ENCODE measurements at places on chromosomes 13 and 19.
A peak's percentile ranks its signal among the peaks of the same experiment; 100 is the strongest.

GRCh38 chr13:113123226-113124201 is 915 bp downstream of the F10 start:
- no peak for DNase-seq

GRCh38 chr19:55099557-55100506 is 17.6 kb downstream of the PPP1R12C start:
- no peak for DNase-seq

- DNase-seq: no peak
Observed at GRCh38 chr19:17244618-17245534, 843 bp downstream of the NR2F6 start.

- DNase-seq: no peak
Observed at GRCh38 chr13:64272681-64273080, 2857.0 kb upstream of the PCDH20 start.

GRCh38 chr13:71087432-71087831 is 779.6 kb downstream of the DACH1 start:
- DNase-seq: no peak

DNA sequence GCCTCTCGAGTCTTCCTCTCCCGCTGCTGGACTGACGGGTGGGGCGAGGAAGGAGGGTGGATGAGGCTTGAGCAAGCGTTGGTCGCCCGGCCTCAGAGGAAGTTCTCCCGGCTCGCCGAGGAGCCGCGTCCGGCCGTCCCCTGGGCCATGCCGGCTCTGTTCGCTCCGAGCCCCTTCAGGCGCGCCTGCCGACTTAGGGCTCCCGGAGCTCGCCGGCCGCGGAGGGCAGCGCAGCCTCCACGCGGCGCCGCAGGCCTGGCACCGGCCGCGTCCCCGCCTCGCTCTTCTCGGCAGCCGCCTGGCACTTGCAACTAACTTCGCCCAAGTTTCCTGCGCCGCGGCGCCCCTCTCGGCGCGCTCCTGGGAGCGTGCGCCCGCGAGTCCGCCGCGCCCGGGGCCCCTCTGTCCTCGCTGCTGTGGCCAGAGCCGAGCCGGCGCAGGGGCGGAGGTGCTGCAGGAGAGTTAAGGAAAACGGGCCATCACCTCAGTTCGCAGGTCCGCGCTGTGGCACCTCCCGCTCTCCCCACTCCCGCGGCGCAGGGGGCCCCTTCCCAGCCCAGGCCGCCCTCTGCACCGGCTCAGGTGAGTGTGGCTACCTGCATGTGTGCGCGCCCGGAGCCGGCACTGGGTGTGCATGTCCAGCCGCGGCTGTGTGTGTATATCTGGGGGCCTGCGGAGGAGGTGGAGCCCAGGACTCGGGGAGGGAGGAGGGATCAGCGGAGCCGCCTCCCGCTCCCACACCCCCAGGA is 641 bp upstream of the SOX21 start:
- peak; percentile 47 for DNase-seq

DNA sequence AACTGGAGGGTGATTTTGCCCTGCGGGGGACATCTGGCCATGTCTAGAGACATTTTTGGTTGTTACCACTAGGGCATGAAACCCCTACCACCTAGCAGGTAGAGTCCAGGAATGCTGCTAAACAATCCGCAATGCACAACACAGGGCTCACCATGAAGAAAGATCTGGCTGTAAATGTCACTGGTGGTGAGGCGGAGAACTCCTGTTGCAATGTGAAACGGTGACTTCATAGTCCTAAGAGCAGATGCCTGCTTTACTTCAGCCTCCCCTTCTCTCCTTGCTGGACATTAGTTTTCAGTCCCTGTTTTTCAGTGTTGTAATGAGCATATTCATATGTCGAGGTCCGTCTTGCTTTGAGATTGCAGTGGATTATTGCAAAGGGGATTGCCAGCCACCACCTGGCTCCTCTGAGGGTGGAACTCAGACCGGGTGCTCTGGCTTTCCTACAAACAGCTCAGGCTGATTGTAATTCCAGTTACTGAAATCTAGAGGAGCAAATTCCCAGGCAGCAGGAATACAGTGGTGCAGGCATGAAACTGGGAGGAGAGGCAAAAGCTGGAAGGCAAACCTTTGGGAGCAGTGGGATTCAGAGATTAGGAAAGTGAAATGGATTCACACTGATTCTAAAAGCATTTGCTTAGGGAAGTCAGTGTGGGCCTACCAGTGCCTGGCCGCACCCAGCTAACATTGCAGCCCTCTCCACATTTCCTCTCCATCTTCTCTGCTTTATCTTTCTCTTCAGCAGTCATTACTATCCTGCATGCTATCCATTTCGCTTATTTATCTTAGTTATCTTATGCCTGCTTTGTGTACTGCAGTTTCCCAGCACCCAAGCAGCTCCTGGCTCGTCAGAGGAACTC is 76.1 kb upstream of the PCDH8 start:
- DNase-seq: no peak

DNA sequence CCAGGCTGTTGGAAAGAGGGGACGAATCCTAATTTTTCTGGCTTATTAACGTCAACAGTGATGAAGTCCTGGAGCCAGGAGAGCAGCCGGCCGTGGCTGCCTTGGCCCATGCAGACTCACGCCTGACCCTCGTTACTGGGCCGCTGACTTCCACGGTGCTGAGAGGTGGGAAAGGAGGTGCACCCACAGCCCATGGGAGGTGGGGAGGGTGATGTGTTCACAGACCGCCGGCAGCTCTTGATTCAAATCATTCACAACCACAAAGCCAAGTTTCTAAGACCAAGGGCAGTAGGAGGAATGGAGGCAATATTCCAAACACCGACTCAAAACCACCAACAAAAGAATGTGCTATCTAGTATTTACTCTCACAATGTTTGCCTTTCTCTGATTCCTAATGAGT is 24.3 kb downstream of the COL4A2 start:
- no peak for DNase-seq

GRCh38 chr13:100542826-100543156 is 45.8 kb downstream of the GGACT start:
- DNase-seq: no peak

- no peak for DNase-seq
Observed at GRCh38 chr13:98802559-98802958, 50.1 kb upstream of the SLC15A1 start.

DNA sequence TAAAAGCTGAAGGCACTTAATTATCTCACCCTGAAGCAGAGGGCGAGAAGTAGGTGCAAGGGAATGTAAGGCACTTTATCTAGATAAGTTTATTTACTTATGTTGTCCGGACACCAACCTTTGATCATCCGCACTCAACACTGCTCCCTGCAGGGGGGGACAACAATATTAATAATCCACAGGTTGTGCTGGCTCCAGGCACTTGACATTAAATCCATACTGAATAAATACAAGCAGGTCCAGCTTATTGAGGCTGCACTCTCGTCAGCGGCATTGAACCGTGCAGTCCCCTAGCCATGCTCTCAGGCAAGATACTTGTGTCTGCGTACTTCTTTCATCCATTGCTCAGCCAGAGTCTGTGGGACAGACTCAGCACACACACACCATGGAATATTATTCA is 374.5 kb upstream of the NBEA start:
- no peak for DNase-seq

DNA sequence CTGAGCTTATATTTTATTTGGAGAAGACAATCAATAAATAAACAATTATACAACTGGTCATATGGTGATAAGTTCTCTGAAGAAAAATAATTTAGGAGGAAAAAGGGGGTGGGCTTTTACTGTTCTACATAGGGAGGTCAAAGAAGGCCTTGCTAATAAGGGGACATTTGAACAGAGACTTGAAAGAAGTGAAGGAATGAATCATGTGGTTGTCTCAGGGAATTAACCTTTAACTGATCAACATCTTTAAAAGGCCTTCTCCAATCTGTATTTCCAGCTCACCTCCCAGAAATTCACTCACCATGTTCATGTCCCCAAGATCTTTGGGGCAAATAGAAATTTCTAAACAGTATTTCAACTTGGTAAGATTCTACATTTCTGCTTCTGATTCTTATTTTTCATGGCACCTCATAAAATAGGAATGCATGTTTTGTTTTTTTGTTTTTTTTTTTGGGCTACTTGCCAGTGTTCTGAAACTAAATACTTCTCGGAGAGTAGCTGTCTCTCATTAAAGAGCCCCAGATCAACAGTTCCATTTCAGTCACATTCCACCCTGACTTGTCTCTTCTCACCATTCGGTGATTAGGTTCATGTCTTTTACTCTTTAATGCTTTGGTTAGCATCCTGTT is 19.2 kb upstream of the LPAR6 start:
- no peak for DNase-seq

GRCh38 chr19:46373491-46374359 is 26.8 kb downstream of the PPP5C start:
- DNase-seq: peak; percentile 96

DNA sequence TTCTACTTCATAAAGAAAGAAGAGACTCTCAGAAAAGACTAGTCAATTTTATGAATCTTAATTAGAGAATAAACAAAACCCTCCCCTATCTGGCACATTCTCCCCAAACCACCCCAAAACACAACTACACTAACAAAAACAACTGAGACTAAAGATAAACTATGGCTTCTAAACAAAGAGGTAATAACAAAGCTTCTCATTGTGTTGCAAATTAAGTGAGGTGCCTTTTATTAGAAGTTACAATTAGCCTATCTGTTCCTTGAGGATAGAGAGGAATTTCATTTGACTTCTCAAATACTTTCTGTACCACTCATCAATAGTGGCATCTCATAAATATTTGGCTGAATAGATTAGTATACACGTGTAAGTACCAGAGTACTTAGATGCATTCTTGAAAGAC is 1196.2 kb downstream of the PCDH9 start:
- DNase-seq: no peak

DNA sequence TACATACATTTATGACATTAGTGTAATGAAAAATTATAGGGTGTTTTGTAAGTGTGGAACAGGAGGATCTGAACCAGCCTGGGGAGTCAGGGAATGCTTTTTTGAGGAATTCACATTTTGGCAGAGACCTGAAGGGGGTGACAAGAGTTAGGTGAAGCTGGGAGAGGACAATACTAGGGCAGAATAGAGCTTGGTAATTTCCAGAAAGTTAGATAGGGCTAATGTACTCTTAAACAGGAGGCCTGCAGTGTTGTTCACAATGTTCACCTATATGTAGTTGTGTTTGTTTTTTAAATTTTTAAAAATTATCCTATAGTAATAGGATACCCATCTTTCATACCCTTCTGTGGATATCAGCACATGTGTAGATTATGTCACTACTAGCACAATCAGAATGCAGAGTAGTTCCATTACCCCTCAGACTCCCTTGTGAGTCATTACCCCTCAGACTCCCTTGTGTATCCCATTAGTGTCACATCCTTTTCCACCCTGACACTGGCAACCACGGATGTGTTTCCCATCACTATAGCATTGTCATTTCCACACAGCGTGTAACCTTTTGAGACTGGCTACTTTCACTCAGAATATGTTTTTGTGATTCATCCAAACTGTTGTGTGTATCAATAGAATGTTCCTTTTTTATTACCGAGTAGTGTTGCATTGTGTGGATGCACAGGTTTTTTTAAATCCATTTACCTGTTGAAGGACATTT is 43.1 kb downstream of the PCCA start:
- peak; percentile 39 for DNase-seq

- DNase-seq: no peak
Observed at GRCh38 chr19:27935669-27936068, 1277.3 kb downstream of the UQCRFS1 start.

DNA sequence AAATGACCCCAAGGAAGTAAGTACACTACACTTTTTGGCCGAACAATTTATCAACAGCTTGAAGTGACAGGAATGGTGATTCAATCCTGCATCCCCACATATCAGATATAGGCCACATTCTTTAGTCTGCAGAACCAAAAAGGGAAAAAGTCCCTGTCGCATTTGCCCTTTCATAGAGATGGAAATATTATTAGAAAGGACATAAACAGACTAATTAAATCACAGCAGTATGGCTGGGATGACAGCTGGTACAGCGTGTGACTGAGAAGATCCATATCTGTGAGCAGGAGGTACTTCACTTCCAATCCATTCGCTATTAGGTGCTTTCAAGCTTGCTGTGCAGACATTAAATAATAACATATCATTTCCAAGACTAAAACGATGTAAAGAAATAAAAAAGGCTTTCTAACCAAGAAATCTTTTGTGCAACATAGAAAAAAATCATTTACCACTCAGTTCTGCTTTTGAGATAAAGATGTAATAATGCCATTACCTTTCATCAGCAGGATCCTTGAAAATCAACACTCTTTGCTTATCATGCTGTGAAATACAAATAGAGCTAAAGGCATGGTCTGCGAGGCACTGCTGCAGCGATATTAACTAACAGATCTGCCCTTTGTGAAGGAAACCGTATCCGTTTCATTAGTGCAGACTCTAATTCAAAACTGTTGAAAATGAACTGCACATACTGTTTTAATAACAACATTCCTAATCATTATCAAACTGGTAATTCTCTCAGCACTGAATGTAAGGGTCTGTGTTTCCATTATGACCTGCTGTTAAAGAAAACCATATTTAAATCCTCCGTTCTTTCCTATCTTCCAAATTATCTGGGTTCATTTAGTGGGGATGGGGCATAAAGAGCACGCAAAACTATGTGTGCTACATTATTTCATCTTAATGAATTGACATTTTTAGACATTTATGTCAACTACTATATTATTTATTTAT is 245.6 kb downstream of the DACH1 start:
- peak; percentile 93 for DNase-seq

GRCh38 chr13:81406639-81407292 is 1065.8 kb upstream of the SPRY2 start:
- DNase-seq: no peak

GRCh38 chr13:46962281-46962941 is 65.6 kb upstream of the HTR2A start:
- DNase-seq: no peak

- DNase-seq: no peak
Observed at GRCh38 chr13:51207881-51208280, 14.3 kb upstream of the FAM124A start.

DNA sequence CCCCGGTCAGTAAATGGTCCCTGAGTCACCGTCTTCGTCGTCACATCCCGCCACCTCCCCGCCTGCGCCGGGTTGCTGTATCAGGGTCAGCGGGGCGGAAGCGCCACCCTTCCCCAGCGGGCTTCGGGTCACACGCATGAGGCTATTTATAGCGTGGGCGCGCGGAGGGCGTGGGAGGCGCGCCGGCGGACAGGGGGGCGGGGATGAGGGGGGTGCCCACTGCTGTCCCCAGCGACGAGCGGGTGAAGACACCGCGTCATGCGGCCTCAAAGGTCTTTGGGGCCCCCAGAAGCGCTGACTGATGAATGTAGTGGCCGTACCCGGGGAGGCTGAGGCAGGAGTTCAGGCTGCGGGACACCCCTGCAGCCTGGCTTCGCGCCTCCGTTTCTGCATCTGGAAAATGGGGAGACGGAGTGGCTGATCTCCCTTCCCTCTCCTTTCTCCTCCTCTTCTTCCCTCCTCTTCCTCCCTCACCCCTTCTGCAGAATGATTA is 7.9 kb downstream of the UNC13A start:
- no peak for DNase-seq

DNA sequence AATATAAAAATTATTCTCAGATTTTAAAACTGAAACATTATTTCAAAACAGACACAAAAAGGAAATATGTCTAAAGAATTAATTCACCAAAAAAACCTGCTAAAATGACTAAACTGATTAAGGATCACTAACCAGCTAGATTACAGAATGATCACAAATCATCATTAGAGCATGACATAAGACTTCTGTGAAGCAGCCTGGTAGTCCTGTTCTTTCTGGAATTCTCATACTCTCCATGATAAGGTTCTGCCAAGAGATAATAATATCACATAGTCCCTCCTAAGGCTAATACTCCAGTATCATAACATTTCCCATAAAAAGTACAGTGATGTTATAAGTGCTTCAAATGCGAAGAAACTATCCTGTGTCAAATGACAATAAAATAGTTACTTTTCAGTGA is 1814.9 kb downstream of the SLITRK5 start:
- no peak for DNase-seq
